KBM-7 (cell line): ENCODE measurements at places on chromosomes 5 and 9.

DNA sequence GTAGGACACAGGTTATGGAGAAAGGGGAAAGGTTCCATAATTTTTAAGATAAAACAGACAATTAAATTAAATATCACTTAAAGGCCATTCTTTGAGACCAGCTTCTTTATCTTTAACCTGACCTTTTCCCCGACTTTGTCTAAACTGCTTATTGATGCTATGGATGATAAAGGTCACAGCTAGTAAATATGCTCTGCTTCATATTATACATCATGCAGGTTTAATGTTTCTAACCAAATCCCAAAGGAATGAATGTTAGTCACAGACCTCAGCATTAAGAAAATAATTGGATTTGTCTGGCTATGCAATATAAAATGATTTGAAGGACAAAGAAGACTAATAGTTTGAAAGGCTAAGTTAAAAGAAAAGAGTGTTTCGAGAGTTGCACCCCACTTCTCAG, 147.6 kb downstream of the ST8SIA4 start:
- no peak for DNase-seq

DNA sequence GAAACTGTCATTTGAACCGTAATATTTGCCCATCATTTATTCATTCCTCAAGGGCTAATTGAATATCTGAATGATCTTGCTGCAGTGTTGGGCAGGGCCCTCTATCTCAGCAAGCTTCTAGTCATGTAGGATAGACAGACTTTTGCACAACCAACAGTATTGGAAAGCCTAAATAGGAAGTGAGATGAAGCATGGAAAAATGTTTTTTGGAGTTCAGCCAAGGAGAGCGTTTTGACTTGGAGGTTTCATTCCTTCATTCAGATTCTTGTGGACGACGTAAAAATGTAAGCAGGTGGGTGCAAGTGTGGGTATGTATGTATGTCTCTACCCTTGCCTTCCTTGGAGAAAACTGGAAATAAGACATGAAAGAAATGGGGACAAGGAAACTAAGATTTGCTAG, 15.5 kb downstream of the DAPK1 start:
- no peak for DNase-seq

GRCh38 chr5:72494623-72495124, 12.5 kb downstream of the ZNF366 start:
- DNase-seq: no peak

GRCh38 chr5:133792024-133792423, 176.4 kb downstream of the C5orf15 start:
- DNase-seq: no peak

DNA sequence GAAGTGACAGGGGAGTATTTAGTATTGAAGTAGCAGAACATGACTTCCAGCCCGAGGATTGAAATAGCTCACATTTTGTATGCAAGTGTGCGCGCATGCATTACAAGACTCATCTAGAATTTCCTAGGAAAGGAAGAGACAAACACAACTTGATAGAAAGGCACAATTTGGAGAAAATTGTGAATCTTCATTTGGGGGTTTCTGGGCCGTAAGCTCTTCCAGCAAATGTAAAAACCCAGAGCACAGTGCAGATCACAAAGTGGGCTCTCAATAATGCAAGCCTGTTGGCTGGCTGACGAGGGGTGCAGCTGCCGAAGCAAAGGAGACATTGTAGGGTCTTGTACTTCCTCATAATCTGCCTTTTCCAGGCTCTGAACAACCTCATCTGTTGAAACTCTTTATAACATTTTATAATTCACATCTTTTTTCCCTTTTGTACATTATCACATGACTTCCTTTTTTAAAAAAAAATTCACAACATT, 109.0 kb downstream of the BAAT start:
- DNase-seq: no peak

DNA sequence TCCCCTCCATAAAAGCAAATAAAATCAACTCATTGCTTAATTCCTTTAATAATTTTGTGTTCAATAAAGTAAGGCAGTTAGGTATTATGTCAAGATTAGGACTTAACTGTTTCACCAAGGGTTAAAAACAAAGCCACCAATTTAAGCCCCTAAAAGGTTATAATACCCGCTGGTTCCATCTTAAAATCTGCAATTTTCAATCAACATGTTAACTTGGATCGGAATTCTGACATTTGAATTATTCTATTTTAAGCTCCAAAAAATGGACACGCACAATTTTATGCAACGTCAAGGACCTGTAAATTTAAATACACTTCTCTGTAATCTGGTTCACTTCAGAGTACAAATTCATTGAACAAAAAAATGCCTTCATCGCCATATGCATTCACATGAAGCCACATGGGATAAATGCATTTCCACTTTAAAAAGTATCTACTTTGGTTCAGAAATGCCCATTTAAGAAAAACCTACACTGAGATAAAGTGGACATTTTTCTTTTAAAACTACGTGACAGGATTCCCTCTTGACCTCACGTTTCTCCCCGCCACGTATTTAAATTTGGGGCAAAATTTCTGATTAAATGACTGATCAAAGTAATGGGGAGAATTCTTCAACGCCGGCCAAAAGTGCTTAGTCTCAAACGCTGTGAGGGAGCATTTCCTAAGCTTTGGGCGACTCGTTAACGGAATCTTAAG, 721 bp downstream of the GIN1 start:
- peak; percentile 28 for DNase-seq

- DNase-seq: peak; percentile 37
These were observed 23.1 kb upstream of the TDRD7 start for GRCh38 chr9:97388721-97389238.

GRCh38 chr9:127112735-127113161, 9.7 kb downstream of the ANGPTL2 start:
- DNase-seq: no peak

DNA sequence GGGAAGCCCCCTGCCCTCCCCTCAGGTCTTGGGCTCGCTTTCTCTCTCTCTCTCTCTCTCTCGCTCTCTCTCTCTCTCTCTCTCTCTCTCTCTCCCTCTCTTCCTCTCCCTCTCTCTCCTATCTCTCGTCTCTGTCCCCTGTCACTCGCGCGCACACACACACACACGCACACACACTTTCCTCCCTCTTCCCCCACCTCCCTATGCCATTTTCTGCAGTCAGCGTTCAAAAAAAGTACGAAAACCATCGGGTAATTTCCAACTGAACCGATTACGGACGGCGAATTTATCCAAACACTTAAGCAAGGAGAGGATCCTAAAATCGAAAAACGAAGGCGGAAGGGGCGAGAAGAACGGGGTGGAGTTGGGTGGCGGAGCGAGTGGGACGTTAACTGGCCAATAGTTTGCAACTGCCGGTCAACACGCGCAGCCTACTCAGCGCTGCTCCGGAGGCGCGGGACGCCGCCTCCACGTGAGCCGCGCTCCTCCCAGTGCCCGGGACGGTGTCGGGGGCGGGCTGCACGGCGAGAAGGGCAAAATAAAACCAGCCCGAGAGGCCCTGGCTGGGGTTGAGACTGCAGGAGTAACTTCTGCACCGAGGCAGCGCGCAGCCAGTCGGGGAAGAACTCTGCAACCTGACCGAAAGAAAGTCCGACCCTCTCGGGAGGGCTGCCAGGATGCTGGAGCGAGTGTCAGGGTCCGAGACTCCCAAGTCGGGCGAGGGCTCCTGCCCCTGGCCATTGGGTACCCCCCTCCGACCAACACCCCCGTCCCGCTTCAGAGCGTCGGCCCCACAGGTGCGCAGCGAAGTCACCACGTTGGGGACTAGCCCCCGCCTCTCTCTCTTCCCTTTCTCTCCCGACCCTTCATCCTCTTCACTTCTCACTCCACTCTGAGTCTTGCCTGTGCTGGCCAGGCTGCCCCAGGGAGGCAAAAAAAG, 24.9 kb upstream of the ELAVL2 start:
- DNase-seq: no peak

- DNase-seq: no peak
These were observed 88.9 kb upstream of the TYRP1 start for GRCh38 chr9:12604164-12604821.

GRCh38 chr9:72043576-72043975, 16.8 kb downstream of the C9orf57 start:
- no peak for DNase-seq

- DNase-seq: peak; percentile 70
These were observed 16.8 kb upstream of the ACTBL2 start for GRCh38 chr5:57499262-57500050.

- no peak for DNase-seq
These were observed 375.5 kb downstream of the PDE4D start for GRCh38 chr5:59517926-59518585.

DNA sequence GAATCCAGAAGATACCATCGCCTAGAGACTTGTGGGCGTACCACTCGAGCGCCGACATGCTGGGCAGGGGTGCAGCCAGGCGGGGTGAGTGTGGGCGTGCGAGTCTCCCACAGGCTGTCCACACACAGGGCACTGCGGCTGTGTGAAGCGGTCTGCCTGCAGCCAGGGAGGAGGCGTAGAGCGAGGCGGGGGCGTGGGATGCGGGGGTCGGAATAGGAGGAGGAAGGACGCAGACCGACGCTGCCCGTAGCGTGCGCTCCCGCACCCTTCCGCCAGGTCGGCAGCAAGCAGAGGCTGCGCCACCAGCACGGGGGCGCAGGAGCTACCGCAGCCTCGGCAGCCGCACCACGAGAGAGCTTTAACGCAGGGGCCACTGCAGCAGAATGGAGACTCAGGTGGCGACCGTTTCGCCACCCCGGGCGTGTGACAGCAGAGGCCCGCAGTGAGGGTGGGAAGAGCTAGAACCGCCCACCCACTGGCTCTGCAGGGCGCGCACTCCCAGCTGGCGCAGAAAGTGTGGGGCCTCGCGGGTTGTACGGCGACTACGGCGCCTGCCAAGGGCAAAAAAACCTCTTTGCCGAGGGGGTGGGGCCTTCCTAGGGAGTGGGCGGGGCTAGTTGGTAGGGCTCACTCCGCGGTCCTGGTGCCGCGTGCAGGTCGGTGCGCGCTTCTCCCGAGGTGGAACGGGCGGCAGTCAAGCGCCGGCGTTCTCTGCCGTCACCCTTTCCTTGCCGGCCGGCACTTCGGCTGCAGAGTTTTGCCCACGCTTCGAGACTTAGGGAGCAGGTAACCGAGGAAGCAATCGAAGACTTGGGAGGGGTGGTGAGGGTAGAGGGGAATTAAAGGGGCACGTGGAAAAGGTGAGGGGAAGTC, at the start of the genes MBLAC2 and POLR3G:
TSS of gene MBLAC2 (minus strand) at position 537 of the 873 bp plus-strand sequence. CDS start at position 58, 479 bp downstream.
TSS of gene POLR3G (plus strand) at position 630 of the 873 bp plus-strand sequence. CDS start 10,704 bp downstream, outside the sequence.
- DNase-seq: peak; percentile 94

GRCh38 chr9:118170032-118170955, 466.1 kb downstream of the TLR4 start:
- DNase-seq: peak; percentile 26

GRCh38 chr9:123408313-123409262, 52.6 kb downstream of the CRB2 start:
- DNase-seq: no peak

DNA sequence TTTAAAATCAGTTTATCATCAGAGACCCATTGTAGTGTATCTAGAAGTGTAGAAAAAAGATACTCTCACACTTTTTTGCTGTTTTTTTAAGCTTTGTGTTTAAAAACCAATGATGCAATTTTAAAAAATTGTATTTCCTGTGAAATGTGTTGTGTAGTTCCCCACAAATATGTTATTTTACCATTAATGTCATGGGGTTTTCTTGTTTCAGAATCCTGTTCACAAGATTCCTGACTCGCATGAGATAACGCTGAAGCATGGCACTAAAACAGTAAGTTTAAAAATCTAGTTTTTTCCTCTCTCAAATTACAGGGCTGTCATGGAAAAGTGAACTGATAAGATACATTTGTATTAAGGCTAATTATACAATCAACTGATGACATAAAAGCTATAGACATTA, 58.6 kb downstream of the WDR70 start:
- DNase-seq: no peak

- no peak for DNase-seq
These were observed 7.2 kb downstream of the RNF145 start for GRCh38 chr5:159202151-159202550.

DNA sequence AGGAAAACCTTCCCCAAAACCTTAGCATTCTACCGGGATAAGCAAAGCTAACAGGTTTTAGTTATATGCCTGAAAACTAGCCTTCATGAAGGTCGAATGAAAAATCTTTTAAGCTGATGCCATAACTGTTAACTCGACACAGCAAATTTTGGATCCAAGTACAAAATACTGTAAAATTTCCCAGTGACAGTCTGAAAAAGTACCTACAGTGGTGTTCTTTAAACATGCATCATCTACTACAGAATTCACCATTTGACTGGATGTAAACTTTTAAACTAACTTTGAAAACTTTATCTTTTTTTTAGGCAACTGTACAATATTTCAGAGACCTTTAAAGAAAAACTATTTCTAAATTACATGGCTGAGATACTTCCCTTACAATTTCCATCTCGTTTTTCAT, 791 bp downstream of the RAPGEF6 start:
- DNase-seq: no peak

DNA sequence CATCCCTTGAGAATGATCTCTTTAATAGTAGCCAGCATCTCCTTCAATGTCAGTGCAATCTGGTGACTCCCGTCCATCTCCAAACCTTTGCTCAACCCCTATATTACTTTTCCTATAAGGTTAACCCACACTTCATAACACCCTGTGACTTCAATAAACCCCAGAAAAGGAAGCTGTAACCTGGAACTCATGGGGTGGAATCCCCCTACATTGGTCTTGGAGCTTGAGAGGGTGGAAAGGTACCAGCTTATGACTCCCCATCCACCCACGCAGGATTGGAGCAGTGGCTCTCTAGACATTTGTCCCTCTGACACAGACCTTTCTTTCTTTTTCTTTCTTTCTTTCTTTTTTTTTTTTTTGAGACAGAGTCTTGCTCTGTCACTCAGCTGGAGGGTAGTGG, 54.7 kb upstream of the ZFR start:
- DNase-seq: no peak

DNA sequence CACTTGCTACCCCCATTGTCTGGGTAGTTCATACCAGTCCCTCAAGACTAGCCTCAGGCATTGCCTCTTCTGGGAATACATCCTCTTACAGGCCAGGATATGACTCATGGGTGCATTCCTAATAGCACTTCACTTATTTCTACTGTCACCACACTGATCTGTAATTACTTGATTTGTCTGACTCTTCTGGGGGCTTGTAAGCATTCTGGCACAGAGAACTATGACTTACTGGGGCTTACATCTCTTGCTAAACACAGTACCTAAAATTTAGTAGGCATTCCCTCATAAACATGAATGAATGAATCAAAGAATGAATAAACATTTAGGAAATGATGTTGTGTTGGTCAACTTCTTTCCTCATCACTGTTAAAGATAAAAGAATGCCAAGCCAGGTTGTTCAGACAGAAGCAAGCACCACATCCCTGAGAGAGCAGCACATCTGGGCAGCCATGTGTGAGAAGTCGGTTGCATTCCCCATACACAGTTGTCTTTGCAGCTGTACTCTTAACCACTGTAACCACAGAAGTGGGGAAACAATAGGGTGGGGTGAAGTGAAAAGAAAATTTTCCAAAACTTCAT, 27.6 kb downstream of the IL7R start:
- peak; percentile 59 for DNase-seq

DNA sequence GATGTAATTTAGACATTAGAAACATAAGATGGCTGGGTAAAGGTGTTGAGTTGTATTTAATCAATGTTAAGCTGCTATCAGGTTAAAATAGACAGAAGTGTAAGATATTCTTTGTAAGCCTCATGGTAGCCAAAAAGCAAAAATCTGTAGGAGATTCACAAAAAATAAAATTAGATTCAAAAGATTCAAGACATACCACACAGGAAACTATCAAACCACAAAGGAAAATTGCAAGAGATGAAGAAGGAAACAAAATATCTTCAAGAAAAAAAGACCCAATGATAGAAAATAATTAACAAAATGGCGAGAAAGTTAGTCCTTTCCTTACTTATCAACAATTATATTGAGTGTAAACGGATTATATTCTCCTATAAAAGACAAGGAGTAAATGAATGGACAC, 15.3 kb downstream of the XRCC4 start:
- no peak for DNase-seq

GRCh38 chr5:128093368-128093767, 9.8 kb downstream of the SLC12A2 start:
- no peak for DNase-seq
